M059J (cell line): ENCODE measurements at places on chromosomes 1 and 21. TPM values are rescaled to one million over a fixed set of nuclear protein-coding genes. Genes with fewer than 3 reads are reported as not detected.

DNA sequence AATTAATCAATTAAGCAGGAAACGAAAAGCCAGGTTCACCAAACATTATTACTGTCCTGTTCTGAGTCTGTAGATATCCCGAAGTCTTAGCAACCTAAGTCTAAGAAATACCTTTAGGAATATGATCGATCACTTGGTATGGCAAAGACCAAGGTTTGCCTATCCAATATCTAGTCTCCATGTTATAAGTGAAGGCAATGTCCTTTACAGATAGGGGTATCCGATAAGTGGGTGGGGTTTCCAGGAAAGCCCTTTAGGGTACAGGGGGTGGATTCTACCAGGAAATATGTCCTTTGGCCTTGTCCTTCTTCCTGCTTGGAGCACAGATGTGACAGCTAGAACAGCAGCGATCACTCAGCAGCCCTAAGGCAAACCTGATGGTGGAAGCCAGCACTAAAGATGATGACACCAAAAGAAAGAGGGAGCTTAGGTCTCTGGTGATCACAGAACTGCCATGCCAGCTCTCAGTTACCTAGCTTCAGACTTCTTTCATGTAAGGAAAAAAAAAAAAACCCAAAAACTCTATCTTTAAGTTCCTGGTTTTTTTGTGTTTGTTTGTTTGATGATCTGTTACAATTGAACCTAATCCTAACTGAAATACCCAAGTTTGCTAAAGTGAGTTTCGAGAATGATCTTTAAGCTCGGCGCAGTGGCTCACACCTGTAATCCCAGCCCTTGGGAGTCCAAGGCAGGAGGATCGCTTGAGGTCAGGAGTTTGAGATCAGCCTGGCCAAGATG, 40.8 kb downstream of the DSTYK start:
- no peak for DNase-seq

DNA sequence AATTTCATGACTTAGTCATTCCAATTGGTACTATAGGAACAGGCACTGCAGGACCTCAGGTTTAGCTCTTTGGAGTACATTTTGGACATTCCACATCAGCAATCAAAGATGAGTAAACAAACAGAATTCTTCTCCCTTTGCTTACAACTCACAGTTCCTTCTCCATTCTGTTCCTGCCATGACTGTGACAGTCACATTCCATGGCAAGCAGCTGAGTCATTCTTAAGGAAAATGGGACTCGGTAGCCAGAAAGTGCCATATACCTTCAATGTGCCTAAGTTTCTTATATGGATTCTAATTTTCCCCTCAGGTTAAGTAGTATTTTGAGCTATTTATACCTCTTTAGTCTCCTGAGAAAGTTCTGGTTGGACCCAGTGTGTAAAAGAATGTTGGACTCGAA, 25.6 kb downstream of the CRCT1 start:
- peak; percentile 12 for DNase-seq

DNA sequence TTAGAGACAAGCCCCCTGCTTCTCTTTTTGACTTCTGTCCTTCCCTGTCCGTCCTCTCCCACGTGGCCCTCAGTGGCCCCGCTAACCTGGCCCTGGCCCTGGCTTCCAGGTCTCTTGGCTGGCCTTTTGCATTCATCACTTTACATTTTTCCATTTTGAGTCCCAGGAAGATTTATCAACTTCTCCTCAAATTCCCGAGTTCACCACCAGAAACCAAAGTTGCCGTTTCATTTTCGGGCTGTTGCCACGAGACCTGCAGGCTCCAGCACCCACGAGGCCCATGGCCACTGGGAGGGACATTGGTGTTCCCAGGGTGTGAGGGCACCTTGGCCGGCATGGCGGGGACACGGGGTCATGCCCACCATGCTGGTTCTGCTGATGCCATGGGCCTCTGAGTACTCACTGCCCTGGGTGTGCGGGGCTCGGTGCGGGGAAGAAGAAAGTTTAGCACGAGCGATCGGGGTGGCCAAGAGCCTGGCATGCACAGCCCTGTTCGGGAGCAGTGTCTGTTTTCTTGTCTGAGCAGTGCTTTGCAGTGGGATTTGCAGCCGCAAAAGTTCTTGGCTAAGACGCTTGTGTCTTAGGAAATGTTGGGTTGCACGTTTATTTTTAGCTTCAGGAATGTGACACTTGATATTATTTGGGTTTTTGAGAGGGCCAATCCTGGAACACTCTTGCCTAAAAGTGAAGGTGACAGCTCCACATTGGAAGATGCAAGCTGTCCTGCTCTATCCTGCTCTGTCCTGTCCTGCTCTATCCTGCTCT, 40.4 kb upstream of the ADARB1 start:
- DNase-seq: no peak

GRCh38 chr1:164310166-164310565, 248.8 kb upstream of the PBX1 start:
- DNase-seq: no peak

DNA sequence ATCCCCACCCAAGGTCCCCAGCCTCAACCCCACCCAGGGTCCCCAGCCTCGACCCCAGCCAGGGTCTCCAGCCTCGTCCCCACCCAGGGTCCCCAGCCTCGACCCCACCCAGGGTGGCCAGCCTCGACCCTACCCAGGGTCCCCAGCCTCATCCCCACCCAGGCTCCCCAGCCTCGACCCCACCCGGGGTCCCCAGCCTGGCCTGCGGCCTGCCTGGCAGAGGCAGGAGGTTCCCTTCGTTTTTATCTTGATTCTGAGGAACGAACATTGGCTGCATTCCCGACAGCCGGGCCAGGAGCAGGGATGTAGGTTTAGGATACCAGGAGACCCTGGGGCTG, 3.4 kb upstream of the PDE9A start:
- no peak for DNase-seq

DNA sequence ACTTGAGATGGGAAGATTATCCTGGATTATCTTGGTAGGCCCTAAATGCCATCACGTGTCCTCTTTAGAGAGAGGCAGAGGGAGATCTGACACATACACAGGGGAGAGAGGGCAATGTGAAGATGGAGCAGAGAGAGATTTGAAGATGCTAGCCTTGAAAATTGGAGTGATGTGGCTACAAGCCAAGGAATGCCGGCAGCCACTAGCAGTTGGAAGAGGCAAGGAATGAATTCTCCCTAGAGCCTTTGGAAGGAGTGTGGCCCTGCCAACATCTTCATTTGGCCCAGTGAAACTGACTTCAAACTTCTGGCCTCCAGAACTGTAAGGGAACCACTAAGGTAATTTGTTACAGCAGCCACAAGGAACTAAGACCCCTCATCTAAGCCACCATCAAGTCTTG, 8.9 kb upstream of the CAMTA1 start:
- DNase-seq: no peak

GRCh38 chr21:28459193-28459592, 533.5 kb downstream of the LTN1 start:
- no peak for DNase-seq

- DNase-seq: no peak
These were observed 2.2 kb downstream of the NUDC start for GRCh38 chr1:26923711-26924110.

The STUM gene
- total RNA-seq: not detected in 2 replicates

The RABIF gene
- total RNA-seq: 10.0 and 11.7 TPM in 2 replicates

DNA sequence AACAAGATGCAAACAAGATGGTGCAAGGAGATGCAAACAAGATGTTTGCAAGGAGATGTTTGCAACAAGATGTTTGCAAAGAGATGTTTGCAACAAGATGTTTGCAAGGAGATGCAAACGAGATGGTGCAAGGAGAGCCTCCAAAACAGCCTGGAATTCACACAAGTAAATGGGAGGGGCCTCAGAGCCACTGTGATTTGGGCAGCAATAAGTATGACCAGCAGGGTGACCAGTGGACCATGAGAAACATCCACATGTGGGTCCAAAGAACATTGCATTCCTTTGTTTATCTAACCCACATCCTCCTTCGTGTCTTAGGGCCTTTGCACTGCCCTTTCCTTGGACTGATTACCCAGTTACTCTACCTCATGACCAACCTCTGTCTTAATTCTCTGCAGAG, 162.9 kb downstream of the PLPP3 start:
- DNase-seq: peak; percentile 30

The KCNJ9 gene
- total RNA-seq: not detected in 2 replicates

DNA sequence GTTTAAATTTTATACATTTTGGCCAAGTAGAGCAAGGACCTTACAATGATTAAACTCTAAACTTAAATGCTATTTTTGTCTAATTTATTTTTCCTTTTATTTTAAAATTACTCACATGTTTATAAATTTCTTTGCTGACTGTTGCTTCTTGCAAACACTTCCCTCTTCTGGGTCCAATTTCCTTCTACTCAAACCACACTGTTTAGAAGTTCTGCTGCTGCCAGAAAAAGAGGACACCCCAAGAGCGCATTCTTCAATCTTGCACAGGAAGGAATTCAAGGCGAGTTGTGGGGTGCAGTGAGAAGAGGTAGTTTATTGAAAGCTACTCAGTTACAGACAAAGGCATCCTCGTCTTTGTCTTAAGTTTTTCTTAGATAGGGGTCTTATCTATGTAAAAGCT, 88.5 kb upstream of the NEK7 start:
- no peak for DNase-seq

DNA sequence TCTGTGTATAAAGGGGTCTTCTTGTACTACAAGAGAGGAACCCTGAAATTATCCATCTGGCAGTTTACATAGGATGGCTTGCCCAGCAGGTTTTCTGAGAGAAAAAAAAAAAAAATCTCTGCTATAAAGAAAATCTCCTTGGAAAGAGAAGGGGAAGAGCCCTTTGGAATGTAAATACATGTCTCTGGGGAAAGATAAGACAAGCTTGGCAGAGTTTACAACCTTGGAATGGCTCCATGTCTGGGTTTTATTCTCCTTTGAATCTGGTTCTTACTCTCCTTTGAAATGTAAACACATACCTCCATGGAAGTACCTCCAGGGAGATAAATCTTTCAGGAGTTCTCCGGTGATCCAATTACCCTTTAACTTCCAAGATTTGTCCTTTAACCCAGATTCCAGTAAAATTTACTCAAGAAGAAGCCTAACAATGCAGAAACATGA, 45.1 kb upstream of the DNAH14 start:
- DNase-seq: peak; percentile 82

DNA sequence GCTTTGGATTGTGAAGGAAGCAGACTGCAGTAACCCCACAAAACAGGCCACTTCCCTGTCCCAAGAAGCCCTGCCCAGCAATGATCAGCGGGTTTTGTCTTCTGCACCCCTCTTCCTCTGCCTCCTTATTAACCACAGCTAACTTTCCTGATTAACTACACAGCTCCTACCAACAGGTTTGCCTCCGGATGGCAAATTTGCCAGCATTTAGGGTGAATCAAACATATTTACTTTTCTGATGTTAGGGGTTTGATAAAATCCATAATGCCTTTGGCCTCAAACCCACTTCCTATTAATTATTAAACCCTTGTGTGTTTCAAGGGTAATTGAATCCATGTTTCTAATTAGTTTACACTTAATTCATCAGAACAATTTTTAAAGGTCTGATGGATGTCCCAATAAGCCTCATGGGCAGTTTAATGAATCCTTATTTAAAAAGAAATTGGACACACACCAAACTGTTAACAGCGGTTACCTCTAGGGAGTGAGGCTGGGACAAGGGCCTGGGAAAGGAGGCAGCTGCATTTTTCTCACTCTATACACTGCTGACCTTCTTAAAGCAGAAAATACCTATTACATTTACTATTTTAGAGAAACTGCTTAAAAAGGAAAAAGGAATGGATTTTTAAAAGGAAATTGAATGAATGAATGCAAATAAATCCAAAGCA, 91.9 kb downstream of the CSMD2 start:
- no peak for DNase-seq

DNA sequence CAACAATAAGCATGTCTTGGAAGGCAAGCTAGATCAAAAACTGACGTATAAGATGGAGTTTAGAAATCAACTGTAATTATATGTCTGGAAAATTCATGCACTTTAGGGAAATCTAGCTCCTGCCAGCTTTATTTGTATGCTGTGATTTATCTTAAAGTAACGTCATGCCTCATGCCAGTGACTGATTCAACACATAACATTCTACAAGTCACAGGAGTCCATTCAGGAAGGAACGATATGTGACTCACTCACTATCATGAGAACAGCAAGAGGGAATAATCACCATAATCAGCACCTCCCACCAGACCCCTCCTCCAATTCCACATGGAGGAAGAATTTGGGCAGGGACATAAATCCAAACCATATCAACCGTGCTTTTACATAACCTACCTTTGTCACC, 682.4 kb upstream of the ADAMTS5 start:
- peak; percentile 85 for DNase-seq

The NLRP3 gene
- total RNA-seq: 7.4 and 9.2 TPM in 2 replicates

The CFAP74 gene
- total RNA-seq: not detected in 2 replicates

The BACE2 gene
- 194 and 229 TPM in 2 replicates for total RNA-seq

GRCh38 chr21:45087022-45087823, 12.8 kb downstream of the ADARB1 start:
- no peak for DNase-seq

The PTGFRN gene
- 61.9 and 144 TPM in 2 replicates for total RNA-seq

The VHLL gene
- not detected in 2 replicates for total RNA-seq

The HES2 gene
- 0.47 and 1.0 TPM in 2 replicates for total RNA-seq

DNA sequence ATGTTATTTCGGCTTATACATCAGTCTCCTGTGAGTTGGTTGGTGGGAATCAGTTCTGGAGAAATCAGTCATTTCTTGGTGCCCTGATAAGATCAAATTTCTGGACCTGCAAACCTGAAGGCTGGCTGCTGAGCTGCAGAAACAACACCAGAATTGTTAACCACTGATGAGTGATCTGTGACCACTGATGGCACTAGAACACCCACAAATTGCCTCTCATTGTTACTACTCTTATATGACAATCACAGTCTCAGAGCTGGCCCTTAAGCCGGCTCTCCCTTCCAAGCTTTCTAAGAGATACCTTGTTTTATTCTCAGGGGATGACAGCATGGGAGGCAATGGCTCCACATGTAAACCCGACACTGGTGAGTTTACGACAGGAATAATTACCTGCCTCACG, 1.9 kb downstream of the C1orf162 start:
- DNase-seq: no peak

- DNase-seq: no peak
These were observed 194.6 kb downstream of the PATJ start for GRCh38 chr1:61936839-61937238.

The CFAP107 gene
- total RNA-seq: not detected in 2 replicates

GRCh38 chr1:59967780-59968179, 41.2 kb upstream of the CYP2J2 start:
- DNase-seq: no peak

The AMIGO1 gene
- total RNA-seq: 1.1 and 2.4 TPM in 2 replicates

DNA sequence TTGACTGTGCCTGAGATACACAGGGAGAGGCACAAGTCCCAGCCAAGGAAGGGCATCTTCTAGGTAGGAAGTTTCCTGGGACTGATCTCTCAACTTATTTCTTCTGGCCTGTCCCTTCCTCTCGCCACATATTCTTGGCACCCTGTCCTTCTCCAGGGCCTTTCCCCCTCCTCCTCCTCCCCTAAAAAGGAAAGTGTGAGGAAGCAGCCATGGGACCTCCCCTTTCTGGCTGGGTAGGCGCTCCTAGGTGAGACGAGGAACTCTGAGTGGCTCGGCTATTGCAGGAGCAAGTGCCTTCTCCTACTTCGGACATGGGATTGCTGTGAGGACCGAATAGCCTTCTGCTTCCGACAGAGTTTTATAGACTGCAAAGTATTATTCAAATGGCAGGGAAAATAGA, 15.5 kb upstream of the MTARC2 start:
- no peak for DNase-seq

The MTARC2 gene
- 1.1 TPM in 1 of 2 replicates, not detected in the other for total RNA-seq

The LRP8 gene
- total RNA-seq: 36.0 and 57.4 TPM in 2 replicates

The C1orf87 gene
- total RNA-seq: not detected in 2 replicates

The HSD3B1 gene
- not detected in 2 replicates for total RNA-seq
